ENCODE measurements at places on chromosomes 11 and 22.

DNA sequence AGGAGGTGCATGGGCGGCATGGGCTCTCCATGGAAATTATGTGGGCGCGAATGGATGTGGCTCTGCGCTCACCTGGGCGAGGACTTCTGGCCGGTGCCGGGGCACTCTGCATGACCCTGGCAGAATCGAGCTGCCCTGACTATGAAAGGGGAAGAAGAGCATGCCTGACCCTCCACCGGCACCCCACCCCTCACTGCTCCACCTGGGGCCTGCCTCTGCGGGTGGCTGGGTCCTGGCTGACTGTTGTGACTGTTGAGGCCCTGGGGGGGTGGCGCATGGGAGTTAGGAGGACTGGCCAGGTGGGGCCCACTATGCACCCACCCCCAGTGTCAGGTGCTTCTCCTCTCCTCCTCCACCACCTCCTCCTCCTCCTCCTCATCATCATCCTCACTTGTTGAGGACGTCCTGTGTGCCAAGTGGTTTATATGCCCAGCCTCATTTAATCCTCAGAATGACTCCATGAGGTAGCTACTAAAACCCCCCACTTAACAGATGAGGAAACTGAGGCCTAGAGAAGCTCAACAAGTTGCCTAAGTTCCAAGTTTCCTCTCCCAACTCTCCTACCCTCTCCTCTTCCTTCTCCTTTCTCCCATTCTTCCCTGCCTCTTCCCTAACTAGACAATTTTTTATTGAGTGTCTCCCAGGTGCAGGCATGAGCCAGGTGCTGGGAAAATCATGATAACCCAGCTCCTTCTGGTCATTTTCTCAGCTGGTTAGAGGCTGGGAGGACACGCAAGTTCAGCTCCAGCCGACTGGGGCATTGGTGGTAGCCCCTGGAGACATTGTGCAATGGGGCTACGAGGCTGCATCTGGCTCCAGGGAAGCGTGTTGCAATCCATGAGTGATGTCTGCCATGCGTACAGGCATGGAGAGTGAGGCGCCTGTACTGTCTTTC is 2.3 kb downstream of the MYEOV start:
- DNase-seq: peak; percentile 60

DNA sequence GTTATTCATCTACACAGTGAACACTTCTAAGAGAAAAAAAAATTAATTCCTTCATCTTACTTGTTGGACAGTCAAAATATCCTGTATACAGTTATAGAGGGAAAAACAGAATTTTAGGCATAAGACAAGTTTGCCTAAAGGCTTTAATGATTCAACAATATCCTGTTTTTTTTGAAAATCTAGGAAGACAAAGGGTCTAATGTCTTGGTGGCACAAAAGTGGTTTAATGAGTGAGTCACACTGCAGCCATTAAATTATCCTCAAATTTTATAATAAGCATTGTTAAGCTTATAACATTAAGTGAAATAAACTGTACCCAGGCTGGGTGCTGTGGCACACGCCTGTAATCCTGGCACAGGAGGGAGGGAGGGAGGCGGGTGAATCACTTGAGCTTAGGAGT is 72.9 kb downstream of the GAB2 start:
- no peak for DNase-seq

DNA sequence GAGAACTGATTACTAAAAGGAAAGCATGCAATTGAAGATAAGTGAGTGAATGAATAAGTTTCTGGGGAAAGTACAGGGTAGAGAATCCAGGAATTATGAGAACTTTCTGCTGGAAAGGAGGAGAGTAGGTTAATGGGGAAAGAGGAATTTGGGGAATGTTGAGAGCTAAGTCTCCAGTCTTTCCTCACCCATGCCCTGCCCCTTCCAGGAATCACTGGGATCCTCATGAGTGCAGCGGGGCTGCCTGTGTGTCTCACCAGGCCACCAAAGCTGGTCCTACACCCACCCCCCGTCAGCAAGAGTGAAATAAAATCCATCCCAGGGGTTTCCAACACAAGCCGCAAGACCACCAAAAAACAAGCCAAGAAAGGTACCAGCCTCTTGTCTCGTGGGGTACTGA is 17.0 kb downstream of the DTX4 start:
- no peak for DNase-seq

DNA sequence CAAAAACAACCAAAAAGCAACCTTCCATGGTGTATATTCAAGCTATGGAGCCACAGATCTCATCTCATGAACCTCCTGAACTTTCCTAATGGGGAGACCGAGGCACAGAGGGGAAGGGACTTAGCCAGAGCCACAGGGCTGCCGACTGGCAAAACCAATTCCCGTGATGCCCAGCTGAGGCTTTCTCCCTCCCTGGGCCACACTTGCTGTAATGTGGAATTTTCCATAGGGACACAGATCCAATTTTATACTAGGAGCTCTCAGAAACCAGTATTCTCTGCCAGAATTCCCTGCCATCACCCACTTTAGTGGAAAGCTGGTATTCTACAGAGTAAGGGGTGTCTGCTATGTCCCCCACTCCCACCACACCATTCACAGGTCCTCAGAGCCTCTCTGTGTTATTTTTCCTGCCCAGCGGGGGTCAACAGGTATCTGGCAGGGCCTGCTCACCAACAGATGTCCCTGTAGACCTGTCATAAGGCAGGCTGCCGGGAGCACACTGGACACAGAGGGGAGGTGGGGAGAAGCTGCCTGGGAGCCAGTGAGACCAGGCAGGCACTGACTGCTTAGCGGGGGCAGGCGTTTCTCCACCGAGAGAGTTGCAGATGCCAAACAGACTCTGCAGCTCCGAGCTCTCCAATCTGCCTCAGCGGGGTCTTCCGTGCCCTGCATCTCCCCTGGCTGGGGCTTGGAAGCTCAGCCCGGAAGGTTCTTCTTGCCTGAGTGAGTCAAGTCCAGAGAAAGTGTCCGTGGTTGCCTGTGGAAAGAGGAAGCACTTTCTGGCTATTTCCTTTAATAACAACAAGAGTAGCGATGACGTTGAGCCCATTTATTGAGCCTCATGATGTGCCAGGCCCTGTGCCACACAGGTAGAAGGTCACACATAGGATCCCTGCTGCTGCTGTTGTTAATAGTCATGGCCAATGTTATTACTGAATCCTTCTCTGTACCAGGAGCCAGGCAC is 26.3 kb downstream of the RPS6KA4 start:
- no peak for DNase-seq

GRCh38 chr22:27772081-27772983 is 29.2 kb downstream of the MN1 start:
- no peak for DNase-seq

- no peak for DNase-seq
Observed at GRCh38 chr11:130092661-130093060, 23.0 kb downstream of the APLP2 start.

GRCh38 chr11:489610-490185 is 17.3 kb downstream of the RNH1 start:
- no peak for DNase-seq

DNA sequence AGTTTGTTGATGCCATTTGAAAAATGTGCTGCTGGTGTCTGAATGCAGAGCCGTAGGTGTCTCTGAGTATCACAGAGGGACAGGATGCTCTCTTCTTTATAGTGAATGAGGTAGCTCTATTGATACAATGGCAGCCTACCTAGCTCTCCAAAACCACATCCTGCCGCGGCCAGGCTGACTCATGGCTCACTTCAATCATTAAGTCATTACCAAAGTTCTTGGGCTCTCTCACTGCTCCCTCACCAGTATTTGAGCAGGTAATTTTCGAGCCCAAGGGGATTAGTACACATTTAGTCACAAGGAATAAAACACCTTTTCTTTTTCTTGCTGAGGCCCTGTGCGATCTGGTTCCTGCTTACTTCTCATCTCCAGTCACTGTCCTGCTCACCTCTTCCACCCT is 509.0 kb upstream of the LARGE1 start:
- DNase-seq: no peak

DNA sequence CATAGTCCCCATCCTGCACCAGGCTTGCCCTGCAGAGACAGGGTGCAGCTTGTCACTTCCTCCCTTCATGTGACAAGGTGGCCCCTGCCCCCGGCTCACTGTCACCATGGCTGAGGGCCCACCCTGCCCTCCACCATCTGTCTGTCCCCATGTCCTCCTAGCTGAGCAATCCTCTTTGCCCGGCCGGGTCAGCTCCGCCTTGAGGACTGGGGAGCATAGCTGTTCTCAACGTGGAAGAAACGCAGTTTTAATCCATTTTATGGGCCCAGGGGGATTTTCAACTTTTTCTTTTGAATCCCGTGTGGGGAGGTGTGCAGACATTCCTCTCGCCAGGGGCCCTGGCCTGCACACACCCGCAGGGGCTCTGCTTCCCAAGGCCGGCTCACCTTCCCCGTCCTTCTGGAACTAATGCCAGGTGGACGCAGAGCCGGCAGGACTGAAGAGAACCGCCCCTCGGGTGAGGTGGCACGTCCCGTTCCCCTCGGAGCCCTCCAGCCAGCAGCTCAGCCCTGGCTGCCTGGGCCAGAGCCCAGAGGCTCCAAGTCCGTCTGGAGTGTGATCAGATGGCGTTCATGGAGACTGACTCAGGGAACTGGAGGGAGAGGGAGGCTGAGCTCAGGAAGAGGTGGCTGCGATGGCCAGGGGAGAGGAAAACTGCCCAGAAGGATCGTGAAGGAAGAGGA is 1108.7 kb downstream of the BRD1 start:
- no peak for DNase-seq

DNA sequence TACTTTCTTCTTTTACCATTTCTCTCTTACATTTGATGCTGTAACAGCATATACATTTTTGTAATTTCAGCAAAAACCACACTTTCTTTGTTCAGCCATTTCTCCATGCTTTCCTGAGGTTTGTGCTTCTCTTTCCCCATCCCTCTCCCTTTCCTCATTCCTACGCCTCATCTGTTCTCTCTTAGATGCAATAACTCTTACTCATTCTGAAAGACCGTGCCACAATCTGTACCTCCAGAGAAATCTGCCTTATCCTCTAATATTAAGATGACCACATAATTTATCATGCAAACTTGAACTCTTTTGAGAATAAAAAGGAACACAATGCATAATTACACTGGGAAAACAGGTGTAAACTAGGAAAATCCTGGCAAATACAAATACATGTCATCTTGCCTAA is 588.9 kb downstream of the JRKL start:
- no peak for DNase-seq

GRCh38 chr11:75562836-75563484 is 907 bp downstream of the SERPINH1 start:
- DNase-seq: no peak

DNA sequence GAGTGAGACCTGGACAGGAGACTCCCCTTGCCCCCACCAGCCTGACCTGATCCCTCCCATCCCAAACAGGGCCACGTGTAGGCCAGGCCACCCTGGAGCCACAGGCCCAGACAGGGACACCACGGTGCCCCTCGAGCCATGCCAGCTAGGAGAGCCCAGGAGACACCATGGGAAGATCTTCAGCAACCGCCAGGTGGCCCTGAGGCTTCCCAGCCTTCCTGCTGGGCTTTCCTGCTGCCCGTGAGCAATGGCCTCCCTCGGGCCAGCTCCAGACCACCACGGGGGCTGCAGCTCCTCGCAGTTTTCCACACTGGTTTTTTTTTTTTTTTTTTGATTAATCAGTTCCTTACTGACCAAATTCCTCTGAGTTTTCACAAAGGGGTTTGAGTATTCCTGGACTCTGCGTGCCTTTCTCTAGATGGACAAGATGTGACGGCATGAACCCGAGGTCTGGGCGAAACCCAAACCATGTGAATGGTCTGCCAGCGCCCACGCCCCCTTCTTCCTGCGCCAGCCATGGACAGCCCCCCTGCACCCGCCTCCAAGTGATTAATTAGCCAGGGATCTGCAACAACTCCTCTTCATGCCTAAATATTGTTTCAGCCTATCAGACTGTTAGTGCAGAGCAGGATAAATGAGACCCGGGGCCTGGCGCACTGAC is 40.9 kb downstream of the TBX1 start:
- no peak for DNase-seq

DNA sequence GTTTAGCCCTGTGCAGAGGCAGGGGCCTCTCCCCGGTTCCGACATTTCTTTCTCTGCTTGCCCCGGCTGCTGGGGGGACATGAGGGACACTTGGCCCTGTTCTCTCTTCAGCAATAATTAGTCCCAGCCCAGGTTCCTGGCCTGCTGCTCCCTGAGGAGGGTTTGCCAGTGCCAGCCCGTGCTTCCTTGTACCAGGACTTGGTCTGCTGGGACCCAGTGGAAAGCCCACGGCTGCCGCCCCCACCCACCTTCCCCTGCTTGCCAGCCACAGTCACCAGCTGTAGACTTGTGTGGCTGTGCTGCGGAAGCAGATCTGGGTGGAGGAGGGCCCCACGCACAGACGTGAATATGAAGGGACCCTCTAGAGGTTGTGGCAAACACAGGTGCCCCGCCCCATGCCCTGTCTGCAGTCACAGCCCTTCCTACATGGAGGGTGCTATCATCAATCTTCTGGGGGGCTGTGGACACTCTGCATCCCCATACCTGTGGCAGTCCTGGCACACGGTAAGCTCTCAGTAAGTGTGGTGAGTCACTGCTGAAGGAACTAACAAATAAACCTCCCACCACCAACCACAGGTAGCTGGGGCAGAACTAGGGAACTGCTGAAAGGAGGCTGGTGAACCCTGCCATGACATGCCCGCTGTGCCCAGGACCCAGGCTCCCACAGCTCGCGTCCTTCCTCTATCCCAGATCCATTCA is 949 bp downstream of the TP53AIP1 start:
- no peak for DNase-seq

GRCh38 chr11:33514079-33514925 is 186.3 kb downstream of the C11orf91 start:
- DNase-seq: no peak

- no peak for DNase-seq
Observed at GRCh38 chr22:36506637-36507517, at the start of gene FOXRED2. FOXRED2 (minus strand) TSS chr22:36507040; CDS start chr22:36506422, 618 bp downstream.

- DNase-seq: no peak
Observed at GRCh38 chr11:96228910-96229309, 114.1 kb downstream of the MAML2 start.

- DNase-seq: no peak
Observed at GRCh38 chr22:50731811-50732624, 6.0 kb upstream of the ACR start.

- no peak for DNase-seq
Observed at GRCh38 chr11:2474059-2474901, 29.5 kb downstream of the KCNQ1 start.

- no peak for DNase-seq
Observed at GRCh38 chr11:129242855-129243254, 50.7 kb upstream of the ARHGAP32 start.

DNA sequence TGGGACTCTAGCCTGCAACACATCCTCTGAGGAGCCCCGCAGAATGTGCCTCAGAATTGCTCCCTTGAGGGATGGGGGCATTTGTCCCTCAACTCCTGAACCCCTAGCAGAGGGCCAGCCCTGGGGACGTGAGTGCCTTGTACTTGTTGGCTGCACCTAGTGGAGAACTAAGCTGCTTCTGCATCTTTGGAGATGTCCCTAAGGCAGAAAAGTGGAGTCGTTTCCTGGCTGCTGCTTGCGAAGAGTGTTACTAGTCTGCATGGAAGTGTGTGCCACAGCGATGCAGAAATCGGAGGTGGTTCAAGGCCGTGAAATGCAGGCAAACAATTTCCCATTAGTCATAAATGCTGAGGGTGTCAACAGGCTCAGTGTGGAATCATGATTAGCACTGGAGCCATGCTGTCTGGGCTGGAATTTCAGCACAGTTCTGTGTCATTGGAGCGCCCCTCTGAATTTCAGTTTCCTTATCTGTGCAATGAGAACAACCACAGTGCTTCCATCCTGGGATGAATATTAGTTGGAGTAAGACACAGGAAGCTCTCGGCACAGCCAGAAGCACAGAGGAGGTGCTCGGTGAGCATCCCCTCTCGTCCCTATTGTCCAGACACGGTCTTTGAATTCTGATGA is 56.5 kb downstream of the MIAT start:
- DNase-seq: peak; percentile 79

- no peak for DNase-seq
Observed at GRCh38 chr11:34157163-34157562, 51.7 kb downstream of the NAT10 start.
